ENCODE measurements at places on chromosomes 11 and 22.

DNA sequence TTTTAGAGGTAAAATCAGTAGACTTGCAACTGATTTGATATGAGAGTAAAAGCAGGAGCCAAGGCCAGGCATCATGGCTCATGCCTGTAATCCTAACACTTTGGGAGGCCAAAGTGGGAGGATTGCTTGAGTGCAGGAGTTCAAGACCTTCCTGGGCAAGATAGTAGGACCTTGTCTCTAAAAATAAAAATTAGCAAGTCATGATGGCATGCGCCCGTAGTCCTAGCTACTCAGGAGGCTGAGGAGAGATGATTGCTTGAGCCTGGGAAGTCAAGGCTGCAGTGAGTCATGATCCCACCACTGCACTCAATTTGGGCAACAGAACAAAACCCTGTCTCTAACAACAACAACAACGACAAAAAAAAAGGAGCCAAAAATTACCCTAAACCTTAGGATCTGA is 13.5 kb downstream of the SGSM3 start:
- DNase-seq: no peak

- no peak for DNase-seq
Measured at GRCh38 chr11:108496643-108497256, 1.4 kb downstream of the POGLUT3 start.

- DNase-seq: no peak
Measured at GRCh38 chr11:65083134-65083833, 556 bp downstream of the CDCA5 start.

GRCh38 chr11:124873951-124874350 is 8.7 kb downstream of the ROBO3 start:
- DNase-seq: no peak

Measured in D341Med (cell line).